Stimulated activated CD4-positive, alpha-beta T cell treated with anti-CD3 and anti-CD28 coated beads, Interleukin-1b, Interleukin-23, amount 100 ng/mL, for 4 hours (primary cell): ENCODE measurements at places on chromosomes 5 and 9.

DNA sequence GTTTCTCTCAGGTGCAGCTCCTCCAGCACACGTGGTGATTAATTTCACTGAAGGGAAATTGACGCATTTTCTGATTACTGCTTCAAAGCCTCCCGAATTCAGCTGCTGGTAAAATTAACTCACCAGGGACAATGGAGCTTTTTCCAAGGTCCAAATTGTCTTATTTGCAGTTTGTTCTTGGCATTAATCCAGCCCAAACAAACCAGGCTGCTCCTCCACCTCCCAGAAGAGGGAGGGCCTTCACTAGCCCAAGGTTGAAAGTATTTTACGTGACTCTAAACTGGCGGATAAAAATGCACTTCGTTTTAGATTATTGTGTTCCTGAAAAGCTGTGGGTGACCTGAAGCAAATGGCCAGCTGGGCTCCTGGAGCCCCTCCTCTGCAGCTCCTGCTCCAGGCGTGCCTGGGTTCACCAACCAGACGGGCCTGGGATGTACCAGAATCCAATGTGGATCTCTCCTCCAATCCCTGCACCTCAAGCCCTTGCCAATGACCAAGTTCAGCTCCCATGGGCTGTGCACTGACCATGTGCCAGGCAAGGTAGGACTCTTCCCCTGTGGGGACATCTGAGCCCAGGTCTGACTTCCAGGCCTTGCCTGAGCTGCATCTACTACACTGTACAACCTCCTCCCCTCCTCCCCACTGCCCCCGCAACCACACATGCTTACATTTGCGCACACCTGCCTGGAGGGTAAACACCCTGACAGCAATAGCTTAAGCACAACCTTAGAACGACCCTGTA, 193.4 kb downstream of the CDK5RAP2 start:
- DNase-seq = no peak

- no peak for DNase-seq
These were observed 140.8 kb upstream of the ZNF462 start for GRCh38 chr9:106722051-106722753.

DNA sequence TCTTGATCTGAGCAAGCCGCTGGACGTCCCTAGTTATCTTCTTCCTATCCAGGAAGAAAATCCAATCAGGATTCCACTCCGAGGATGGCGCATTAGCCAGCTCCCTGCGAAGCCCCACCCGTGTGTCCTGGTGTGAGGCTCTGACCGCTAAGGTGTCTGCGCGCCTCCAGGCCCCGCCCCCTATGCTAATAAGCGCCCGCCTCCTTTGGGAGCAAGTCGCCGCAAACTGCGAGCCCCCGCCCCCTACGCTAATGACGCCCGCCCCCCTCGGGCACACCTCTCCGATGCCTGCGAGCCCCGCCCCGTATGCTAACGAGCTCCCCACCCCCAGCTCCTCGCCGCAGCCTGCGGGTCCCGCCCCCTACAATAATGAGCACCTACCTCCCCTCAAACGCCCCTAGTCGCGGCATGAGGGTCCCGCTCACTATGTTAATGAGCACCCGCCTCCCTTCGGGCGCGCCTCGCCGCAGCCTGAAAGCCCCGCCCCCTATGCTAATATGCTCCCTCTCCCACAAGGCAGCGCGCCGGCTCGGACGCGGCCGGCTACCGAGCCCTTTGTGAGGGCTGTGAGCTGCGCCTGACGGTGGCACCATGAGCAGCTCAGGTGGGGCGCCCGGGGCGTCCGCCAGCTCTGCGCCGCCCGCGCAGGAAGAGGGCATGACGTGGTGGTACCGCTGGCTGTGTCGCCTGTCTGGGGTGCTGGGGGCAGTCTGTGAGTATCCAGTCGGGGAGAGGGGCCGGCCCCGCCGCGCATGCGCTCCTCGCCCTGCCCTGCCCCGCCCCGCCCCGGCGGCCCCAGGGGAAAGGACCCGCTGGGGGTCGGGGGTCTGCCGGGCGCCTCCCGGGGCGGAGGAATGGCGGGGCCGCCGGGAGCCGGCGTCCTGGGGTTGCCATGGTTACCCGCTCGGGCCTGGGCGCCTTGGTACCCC, at the start of gene CACFD1:
CACFD1 (plus strand) TSS at position 503 of the 929 bp plus-strand sequence; CDS start at position 592, 89 bp downstream.
- peak; percentile 84 for DNase-seq

DNA sequence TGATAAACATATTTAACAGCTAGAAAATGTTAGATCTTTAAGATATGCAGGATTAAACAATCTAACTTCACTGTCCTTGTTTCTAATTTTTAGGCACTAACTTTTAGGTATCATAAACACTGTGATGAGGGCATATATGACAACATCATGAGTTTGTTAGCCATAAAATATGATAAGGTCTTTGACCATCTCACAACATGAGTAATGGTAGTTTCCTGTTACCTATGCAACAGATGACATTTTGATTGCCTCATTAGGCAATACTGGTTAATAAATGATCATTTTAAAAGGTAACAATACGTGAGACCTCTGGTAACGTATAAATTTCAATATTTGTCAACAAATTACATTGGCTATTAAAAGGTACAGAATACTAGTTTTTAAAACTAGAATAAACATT, 613.5 kb downstream of the PDE4D start:
- no peak for DNase-seq

DNA sequence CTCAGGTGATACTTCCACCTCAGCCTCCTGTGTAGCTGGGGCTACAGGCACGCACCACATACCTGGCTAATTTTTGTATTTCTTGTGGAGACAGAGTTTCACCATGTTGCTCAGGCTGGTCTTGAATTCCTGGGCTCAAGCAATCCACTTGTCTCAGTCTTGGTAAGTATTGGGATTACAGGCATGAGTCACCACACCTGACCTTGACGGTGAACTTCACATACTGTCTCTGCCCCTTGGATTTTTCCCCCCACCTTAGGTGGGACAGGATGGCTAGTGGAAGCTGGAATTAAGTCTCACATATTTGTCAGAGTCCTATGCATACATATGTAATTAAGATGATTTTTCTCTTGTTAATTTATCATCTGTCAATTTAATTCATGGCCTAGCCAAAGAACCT, 20.9 kb upstream of the RFK start:
- no peak for DNase-seq

- no peak for DNase-seq
These were observed 1.3 kb downstream of the RAI14 start for GRCh38 chr5:34657274-34657921.

- no peak for DNase-seq
These were observed 67.2 kb downstream of the KIF4B start for GRCh38 chr5:155080721-155081120.

DNA sequence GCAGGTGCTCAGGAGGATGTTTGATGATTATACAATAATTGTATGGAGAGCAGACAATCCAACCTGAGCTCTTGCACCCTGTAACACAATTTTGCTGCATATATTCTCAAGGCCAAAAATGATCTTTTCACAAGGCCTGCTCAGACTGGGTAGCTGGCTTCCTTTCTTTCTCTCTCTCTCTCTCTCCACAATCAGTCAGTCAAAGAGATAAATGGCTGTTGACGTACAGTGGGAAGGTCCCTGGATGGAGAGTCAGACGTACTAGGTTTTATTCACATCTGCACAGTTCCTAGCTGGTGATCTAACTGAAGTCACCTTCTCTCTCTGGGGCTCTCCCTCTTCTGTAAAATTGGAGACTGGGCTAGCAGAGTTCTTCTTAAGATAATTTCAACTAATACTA, 19.8 kb downstream of the SLC36A2 start:
- no peak for DNase-seq

DNA sequence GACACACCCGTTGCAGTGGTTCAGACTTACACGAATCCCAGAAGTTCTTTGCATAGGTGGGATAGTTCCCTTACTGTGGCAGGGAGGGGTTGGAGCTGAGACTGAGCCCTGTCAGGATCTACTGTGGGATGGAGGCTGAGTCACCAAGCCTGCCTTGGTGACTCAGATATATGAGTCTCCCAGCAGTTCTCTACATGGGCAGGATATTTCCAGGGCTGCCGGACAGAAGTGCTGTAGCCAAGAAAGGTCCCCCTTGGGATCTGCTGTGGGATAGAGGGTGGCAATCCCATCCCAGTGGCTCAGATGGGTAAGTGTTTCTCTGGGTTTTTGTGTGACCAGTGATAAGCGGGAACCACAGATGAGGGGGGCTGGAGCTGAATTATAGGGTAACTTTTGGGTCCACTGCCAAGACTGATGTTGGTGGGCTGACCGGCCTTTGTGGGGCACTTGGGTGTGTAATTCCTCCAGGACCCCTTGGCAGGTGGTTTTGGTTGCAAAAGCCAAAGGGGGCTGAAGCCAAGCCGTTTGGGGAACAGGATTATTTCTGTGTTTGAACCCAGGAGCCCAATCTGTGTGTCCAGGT, 18.7 kb downstream of the XRCC4 start:
- DNase-seq = no peak

DNA sequence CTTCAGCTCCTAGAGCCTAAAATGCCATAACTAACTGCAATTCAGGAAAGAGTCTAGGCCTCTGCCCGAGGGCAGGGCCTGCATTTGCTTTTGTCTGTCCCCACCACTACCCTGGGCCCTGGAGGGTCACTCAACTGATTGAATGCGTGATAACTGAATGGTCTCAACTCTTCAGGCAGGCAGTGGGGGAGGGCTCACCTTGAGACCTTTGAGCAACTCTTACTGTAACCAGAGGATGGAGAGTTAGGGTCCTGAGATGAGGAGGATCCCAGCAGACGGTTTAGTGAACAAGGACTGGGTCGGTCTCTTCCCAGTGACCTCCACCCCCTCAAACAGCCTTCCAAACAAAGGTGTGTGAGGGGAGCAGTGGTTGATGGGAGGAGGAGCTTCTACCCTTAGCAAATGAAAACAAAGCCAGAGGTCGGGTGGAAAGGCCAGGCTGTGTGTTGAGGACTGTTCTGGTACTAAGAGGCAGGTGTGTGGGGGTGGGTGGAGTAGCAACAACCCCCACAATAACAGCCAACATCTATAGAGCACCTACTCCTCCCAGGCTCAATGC, 59.4 kb downstream of the CXXC5 start:
- DNase-seq = no peak

GRCh38 chr9:111066468-111066867, 28.2 kb upstream of the LPAR1 start:
- DNase-seq = no peak

DNA sequence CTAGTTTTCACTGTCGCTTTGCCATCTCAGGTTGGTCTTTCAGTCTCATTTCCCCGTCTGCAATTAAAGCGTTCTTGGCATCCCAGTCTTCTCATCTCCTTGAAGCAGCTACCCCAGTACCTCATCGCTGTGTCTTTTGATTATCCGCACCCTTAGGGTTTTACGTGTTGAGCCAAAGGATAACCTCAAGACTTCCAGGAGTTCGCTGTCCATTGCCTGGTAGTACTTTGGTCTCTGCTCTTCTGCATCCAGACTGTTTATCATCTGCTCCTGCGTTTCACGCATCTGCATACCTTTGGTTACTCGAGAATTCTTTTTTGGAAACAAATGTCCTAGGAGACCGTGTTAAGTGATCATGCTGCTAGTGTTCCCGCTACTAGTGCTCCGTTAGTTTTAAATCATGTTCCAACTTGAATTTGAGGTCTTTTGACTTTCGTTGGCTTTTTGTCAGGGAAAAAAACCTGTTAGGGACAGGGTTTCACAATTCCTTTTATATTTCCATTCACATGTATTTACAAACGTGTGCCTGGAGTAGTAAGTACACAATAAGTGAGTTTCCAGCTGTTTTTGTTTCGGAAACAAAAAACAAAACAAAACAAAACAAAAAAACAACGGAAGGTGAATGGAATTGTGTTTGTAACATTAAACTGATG, 888 bp downstream of the RABGAP1 start:
- no peak for DNase-seq

GRCh38 chr9:19967888-19968459, 179.1 kb upstream of the SLC24A2 start:
- no peak for DNase-seq

- DNase-seq = no peak
These were observed 256.0 kb downstream of the SLIT3 start for GRCh38 chr5:169044962-169045361.

DNA sequence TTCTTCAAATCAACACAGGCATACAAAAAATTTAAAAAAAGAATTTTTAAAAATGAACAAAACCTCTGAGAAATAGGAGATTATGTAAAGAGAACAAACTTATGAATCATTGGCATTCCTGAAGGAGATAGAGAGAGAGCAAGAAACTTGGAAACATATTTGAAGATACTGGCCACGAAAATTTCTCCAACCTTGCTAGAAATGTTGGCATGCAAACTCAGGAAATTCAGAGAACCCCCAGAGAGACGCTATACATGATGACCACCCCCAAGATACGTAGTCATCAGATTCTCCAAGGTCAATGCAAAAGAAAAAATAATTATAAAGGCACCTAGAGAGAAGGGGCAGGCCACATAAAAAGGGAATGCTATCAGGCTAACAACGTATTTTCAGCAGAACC, 472.5 kb downstream of the MTRR start:
- no peak for DNase-seq

- no peak for DNase-seq
These were observed 31.0 kb downstream of the CAMK4 start for GRCh38 chr5:111255169-111255568.

DNA sequence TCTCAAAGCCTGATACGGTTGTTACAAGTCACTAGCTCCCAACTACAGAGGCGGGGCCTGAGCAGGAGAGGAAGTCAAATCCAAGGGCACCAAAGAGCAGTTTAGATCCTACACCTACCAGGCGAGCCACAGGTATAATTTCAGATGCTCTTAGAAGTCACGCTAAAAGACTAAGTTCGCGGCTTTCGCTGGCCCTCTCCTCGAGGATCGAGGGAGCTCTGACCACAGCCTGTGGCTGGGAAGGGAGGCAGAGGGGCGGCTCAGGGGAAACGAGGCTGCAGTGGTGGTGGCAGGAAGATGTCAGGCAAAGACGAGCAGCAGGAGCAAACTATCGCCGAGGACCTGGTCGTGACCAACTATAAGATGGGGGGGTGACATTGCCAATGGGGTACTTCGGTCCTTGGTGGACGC, 48.6 kb downstream of the SEMA4D start:
- no peak for DNase-seq

GRCh38 chr9:95055851-95056551, 261.5 kb downstream of the FANCC start:
- no peak for DNase-seq

DNA sequence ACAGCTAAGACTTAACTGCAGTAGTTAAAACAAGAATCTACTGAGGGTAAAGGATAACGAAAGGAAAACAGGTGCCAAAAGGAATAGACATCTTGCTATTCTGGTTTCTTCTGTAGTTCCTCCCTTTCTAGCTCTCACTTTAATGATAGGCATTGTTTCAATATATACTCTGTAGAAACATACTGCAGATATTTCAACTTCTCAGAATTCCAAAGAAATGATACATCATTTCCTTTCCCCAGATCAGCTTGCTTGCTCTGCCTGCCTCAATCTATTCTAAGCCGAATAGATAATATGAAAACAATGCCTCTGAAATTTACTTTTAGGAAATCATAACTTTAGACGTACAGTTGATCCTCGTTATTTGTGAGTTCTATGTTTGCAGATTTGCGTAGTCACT, 46.3 kb downstream of the ACO1 start:
- DNase-seq = no peak

- no peak for DNase-seq
These were observed 106.6 kb upstream of the PITX1 start for GRCh38 chr5:135140446-135141204.

DNA sequence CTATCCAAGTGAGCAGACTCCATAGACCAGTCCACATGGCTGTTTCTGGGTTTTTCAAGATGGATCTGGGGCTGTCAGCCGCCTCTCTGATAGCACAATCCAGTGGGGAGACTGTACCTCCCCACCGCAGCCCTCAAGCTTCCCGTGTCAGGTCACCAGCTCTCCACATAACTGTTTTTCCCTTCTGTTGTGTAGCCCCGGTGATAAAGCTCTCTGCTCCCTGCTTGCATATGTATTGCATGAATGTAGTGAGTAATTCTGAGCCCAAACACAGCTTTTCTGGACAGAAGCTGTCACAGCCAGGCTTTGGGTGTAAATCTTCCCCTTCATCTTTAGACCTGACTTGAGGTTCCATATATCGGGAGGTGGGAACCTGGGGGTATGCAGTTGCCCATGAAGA, 23.1 kb upstream of the CFAP157 start:
- no peak for DNase-seq
